ENCODE measurements at places on chromosomes 16 and 17. TPM values are rescaled to one million over a fixed set of nuclear protein-coding genes. Genes with fewer than 3 reads are reported as not detected.

Gene CLEC18A
- not detected for total RNA-seq

DNA sequence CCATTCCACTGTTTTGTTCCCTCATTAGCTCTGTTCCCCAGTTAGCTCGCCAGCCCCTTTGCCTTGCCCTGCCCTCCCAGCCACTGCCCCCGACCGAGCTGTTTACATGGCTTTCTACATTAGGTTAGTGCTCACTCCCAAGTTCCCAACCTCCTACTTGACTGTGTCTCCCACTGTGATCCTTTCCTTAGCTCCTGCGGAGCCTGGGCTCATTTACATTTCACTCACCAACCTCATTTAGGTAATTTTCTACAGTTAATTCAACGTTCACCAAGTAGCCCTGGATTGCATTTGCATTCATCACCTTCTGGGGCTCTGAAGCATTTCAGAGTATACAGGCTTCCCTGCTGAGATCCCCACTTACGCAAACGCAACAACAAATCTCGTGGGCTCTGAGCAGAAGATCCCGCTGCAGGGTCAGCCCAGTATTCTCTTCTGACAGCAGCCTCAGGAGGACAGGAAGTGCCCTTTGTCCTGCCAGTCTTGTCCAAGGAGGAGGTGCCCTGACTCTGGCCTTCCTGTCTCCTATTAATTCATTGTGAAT, 325.8 kb upstream of the CCL2 start:
- no peak overlapping the region for H3K4me3 ChIP-seq
- H3K4me1 ChIP-seq = no peaks in the 10 kb centered on the region
- H3K36me3 ChIP-seq = no peaks in the 10 kb centered on the region
- H3K27me3 ChIP-seq = peaks cover 4% of the 10 kb centered on the region
- H3K27ac ChIP-seq = no peak overlapping the region

- DNase-seq = peak; percentile 37
- H3K36me3 ChIP-seq = no peaks in the 10 kb centered on the region
- peak overlapping the region; percentile 33 for H3K27ac ChIP-seq
- H3K27me3 ChIP-seq = no peaks in the 10 kb centered on the region
- H3K4me1 ChIP-seq = peaks cover 10% of the 10 kb centered on the region
These were observed 218.3 kb downstream of the SOX9 start for GRCh38 chr17:72338847-72339790.

- H3K27me3 ChIP-seq = no peaks in the 10 kb centered on the region
- no peak overlapping the region for H3K4me3 ChIP-seq
- peaks cover 8% of the 10 kb centered on the region for H3K4me1 ChIP-seq
- no peak overlapping the region for H3K27ac ChIP-seq
- no peak for DNase-seq
These were observed 204.9 kb downstream of the PRKCA start for GRCh38 chr17:66507103-66507923.

- H3K4me1 ChIP-seq = no peaks in the 10 kb centered on the region
- H3K36me3 ChIP-seq = no peaks in the 10 kb centered on the region
- peaks cover 31% of the 10 kb centered on the region for H3K27me3 ChIP-seq
- H3K27ac ChIP-seq = no peak overlapping the region
These were observed 67.5 kb upstream of the TMEM132E start for GRCh38 chr17:34511931-34512330.

GRCh38 chr17:45971698-45972141, 27.3 kb upstream of the STH start:
- no peak overlapping the region for H3K27ac ChIP-seq
- DNase-seq = no peak
- H3K4me3 ChIP-seq = no peak overlapping the region
- H3K36me3 ChIP-seq = no peaks in the 10 kb centered on the region
- H3K4me1 ChIP-seq = peaks cover 2% of the 10 kb centered on the region

DNA sequence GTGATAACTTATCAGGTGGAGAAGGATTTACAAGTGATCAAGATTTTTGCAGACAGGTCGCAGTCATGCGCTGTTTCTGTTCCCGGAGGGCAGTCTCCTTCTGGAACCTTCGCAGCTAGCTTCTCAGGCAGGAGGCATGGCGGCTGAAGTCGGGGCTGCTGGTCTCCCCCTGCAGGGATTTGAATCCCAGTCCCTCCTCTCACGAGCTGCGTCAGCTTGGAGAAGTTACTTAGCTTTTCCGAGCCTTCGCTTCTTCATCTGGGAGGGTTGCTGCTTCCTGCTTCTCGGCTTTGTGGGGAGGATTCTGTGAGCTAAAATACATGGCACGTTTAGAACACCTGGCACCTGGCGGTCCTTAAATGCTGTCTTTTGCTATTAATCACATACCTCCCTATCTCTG, 287.8 kb upstream of the FOXF1 start:
- H3K4me3 ChIP-seq = no peak overlapping the region
- H3K27me3 ChIP-seq = peaks cover 18% of the 10 kb centered on the region
- no peak overlapping the region for H3K27ac ChIP-seq
- no peaks in the 10 kb centered on the region for H3K36me3 ChIP-seq

GRCh38 chr16:81590714-81591544, 146.3 kb downstream of the CMIP start:
- DNase-seq = peak; percentile 26
- no peaks in the 10 kb centered on the region for H3K4me1 ChIP-seq
- no peaks in the 10 kb centered on the region for H3K36me3 ChIP-seq
- H3K4me3 ChIP-seq = no peak overlapping the region
- no peaks in the 10 kb centered on the region for H3K27me3 ChIP-seq

GRCh38 chr16:58409316-58409973, 17.2 kb downstream of the GINS3 start:
- H3K27ac ChIP-seq = peak overlapping the region; percentile 88
- DNase-seq = no peak
- peaks cover 5% of the 10 kb centered on the region for H3K4me1 ChIP-seq
- no peaks in the 10 kb centered on the region for H3K27me3 ChIP-seq

Gene CDR2L
- 15.0 TPM for total RNA-seq

DNA sequence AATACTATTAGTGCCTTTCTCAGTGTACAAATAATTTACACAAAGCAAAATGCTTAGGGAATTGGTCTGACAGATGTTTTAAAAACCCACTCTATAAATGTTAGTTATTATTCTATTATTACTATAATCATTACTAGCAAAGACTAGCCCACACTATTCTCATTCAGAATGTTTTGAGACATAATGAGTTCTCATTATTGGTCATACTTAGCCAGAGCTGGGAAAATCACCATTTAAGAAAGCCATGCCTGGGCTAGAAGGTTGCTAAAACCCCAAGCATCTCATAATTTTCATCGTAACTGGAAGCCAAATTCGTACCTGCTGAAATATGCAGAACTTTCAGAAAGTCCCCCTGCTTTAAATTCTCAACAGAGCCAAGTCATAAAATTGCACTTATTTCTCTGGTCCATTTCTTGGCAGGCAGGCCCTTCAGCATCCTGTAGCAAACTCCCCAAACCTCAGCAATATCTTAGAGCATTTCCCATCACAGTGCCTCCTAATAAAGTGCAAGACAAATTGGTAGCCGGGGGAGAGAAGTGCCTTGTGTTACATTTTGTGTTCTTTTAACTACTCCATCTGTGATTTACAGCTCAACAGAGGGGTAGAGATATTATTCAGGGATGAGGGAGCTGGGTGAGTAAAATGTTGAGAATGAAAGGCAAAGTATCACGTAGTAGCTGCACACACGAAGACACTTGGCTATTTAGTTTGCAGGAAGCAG, 79.8 kb upstream of the ADAMTS18 start:
- no peak overlapping the region for H3K4me3 ChIP-seq
- H3K4me1 ChIP-seq = no peaks in the 10 kb centered on the region
- no peaks in the 10 kb centered on the region for H3K27me3 ChIP-seq
- H3K27ac ChIP-seq = no peak overlapping the region
- no peak for DNase-seq

Gene MMP2
- total RNA-seq = 125 TPM

DNA sequence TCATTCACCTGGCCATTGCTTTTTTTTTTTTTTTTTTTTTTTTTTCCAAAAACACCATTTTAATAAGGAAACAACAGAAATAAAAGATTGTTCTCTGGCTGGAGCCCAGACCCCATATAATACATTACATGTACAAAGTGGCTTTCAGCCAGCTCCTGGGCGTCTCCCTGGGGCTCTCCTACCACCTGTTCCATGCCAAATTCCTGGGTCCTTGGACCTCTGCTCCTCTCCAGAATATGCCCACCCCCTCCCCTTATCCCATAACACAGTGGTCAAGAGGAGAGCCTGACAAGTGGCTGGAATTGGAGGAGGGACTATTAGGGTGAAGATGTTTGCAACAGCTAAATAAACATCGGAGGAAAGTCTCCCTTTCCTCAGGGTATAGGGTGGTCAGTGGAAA, 3.6 kb upstream of the PHF12 start:
- no peak overlapping the region for H3K27ac ChIP-seq
- H3K4me1 ChIP-seq = no peaks in the 10 kb centered on the region

Gene PPP1R1B
- 1.1 TPM for total RNA-seq

Gene B4GALNT2
- not detected for total RNA-seq

Gene UBB
- 1,872 TPM for total RNA-seq

Gene KRTAP3-1
- not detected for total RNA-seq

DNA sequence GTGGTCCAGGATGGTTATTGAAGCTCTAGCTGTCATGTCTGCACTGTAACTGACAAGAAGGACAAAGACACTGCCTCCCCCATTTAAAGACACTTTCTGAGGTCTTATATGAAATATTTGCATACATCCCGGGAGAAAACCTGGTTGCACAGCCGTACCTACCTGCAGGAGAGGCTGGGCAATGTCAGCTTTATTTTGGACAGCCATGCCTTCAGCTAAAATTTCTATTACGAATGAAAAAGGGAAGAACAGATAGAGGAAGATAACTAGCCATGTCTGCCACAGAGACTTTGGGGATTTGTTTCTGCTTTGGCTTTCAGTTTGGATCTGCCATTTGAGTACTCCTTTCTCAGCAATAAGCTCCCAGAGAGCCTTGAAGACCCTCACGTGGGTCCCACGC, 19.0 kb downstream of the SLC7A6 start:
- peaks cover 19% of the 10 kb centered on the region for H3K4me1 ChIP-seq
- peak overlapping the region; percentile 25 for H3K4me3 ChIP-seq
- peak overlapping the region; percentile 93 for H3K27ac ChIP-seq
- no peak for DNase-seq
- H3K36me3 ChIP-seq = peaks cover 46% of the 10 kb centered on the region
- H3K27me3 ChIP-seq = no peaks in the 10 kb centered on the region

Gene SHCBP1
- total RNA-seq = 7.6 TPM

GRCh38 chr16:81635063-81635937, 143.8 kb upstream of the PLCG2 start:
- no peak overlapping the region for H3K27ac ChIP-seq
- H3K27me3 ChIP-seq = no peaks in the 10 kb centered on the region
- H3K4me1 ChIP-seq = peaks cover 3% of the 10 kb centered on the region
- H3K36me3 ChIP-seq = no peaks in the 10 kb centered on the region
- DNase-seq = no peak

GRCh38 chr17:33124871-33125551, 133.4 kb downstream of the SPACA3 start:
- H3K27ac ChIP-seq = no peak overlapping the region
- H3K36me3 ChIP-seq = no peaks in the 10 kb centered on the region
- H3K4me3 ChIP-seq = no peak overlapping the region
- peaks cover 11% of the 10 kb centered on the region for H3K27me3 ChIP-seq
- H3K4me1 ChIP-seq = no peaks in the 10 kb centered on the region

- peaks cover 43% of the 10 kb centered on the region for H3K4me1 ChIP-seq
- no peaks in the 10 kb centered on the region for H3K27me3 ChIP-seq
- H3K36me3 ChIP-seq = no peaks in the 10 kb centered on the region
- no peak for DNase-seq
These were observed 207.3 kb downstream of the CCDC182 start for GRCh38 chr17:57537524-57538410.

Gene TBC1D3H
- total RNA-seq = not detected

Gene IL4R
- 17.1 TPM for total RNA-seq

Data from heart left ventricle (tissue), 16 donors.